NCI-H2227 treated with DMSO at 0.1 percent for 48 hours (cell line): ENCODE measurements at places on chromosomes 6 and 20.

DNA sequence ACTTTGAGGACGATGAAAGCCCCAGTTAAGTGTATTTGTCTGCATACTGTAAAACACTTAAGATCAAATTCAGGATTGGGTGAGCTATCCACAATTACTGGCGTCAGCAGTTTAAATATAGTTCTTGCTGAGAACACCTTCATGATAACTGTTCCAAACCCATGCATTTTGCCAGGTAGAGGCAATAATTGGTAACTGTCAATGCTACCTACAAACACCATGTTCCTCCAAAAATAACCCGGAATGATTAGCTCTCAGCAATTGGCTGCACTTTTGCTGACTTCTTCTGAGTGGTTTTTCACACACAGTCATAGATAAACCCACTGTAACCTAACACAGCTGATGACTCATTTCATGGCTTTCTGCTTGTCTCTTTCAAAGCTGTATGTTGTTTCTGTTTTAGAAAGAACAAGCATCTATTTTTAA, 1358.6 kb upstream of the GJE1 start:
- DNase-seq: no peak

DNA sequence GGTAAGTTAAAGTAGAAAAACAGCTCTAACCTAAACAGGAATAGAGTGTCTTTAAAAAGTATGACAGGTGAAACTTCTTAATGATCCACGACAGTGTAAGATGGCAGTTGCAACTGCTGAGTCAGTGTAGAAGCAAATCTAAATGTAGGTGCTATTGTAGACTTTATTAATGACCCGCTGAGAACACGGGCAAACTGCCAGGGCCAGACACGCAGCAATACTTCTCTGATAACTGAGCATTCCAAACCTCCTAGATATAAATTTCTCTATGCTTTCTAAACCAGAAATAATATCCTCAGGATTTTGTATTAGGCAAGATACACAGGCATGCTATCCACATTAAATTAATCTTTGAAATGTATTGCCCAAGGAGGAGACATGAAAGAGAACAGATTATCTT, 1076.4 kb downstream of the HACE1 start:
- DNase-seq: peak; percentile 17

- no peak for DNase-seq
Measured at GRCh38 chr6:149064660-149065015, 252.9 kb upstream of the TAB2 start.

- DNase-seq: no peak
Measured at GRCh38 chr20:16066571-16066970, 506.7 kb downstream of the KIF16B start.

DNA sequence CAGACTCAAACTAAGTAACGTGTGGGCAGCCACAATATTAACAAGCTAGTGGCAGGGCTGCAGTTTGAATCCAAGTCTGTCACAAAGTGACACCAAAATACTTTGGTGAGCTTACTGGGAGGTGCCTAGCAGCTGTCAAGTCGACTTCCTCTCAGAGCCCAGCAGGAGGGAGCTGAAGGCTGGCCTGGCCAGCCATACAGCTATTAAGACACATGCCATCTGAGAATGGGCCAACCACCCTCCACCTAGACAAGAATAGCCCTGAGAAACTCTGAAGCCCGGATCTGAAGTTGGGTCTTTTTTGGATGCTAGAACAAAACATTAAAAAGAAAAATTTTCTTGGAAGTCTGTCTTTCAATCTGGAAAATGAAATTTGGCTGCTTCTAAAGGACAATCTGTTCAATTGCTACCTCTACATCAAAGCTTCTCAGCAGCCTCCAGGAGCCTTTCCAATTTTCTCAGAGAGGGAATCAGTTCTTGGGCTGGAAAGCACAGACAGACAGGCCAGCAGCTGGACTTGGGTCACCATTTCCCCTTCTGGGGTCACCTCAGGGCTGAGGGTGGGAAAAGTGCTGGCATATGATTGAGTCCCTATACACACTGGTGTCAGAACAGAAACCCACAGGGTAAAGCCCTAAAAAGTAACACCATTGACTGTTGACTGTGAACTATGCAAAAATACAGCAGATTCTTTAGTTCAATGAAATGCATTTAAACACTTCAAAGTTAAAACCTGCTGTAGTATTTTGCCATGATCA, 42.9 kb downstream of the UQCC1 start:
- no peak for DNase-seq

GRCh38 chr6:18186033-18186432, 30.8 kb downstream of the KDM1B start:
- no peak for DNase-seq

GRCh38 chr6:118187568-118188164, 280.6 kb downstream of the SLC35F1 start:
- DNase-seq: no peak

DNA sequence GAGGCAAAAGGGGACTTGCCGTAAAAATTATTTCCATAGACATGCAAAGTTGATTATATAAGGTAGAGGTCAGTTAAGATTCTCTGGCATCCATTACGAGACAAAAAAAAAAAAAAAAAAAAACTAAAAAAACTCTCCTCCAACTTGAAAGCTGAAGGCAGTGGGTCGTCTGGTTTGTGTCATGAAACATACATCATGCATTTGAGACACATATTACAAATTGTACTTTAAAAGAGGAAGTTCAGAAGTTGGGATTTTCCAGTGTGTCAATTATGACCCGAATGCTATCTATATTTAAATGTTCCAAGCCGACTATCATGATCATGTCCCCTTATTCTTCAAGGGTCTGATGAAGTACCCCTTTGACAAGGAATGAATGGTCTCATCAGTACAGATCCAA, 125.1 kb downstream of the ZNF217 start:
- no peak for DNase-seq

- DNase-seq: no peak
Measured at GRCh38 chr6:53124131-53124800, 24.4 kb downstream of the GCM1 start.

- DNase-seq: no peak
Measured at GRCh38 chr6:12572896-12573827, 143.4 kb upstream of the PHACTR1 start.

- peak; percentile 92 for DNase-seq
Measured at GRCh38 chr6:121443971-121444541, 8.6 kb downstream of the GJA1 start.

DNA sequence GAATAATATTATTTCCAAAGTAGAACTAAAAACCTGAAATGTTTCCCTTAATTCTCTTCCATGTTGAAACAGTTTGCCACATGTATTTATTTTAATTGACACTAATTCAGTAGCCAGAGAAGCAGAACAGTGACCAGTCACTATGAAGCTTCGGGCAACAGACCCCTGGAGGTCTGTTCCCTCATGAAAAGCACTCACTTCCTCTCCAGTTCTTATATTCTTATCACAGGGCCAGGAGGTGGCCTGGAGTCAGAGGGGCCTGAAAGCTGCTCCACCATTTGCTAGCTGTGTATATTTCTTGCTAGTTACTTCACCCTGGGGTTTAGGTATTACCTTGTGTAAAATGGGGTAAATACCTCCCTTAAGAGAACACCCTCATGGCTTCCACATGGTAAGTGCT, 49.1 kb downstream of the MAP7 start:
- DNase-seq: no peak

- DNase-seq: no peak
Measured at GRCh38 chr6:167766986-167767714, 59.6 kb upstream of the AFDN start.

GRCh38 chr6:27838058-27838944, 73.9 kb downstream of the OR2B2 start:
- peak; percentile 95 for DNase-seq

DNA sequence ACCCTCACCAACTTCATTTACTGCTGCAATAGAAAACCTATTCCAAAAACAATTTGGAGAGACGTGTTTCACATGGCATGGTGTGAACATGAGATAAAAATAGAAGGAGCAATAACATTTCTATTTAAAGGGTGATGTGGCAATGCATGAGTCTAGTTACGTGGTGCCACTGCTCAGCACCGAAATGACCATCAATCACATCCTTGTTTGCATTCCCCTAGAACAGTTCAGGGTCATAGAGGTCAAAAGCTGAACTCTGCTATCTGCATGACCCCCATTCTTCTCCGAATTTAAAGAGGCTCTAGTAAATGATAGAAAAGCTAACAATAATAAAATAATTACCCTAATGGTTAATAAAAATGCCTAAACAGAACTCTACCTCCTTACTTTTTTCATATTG, 29.5 kb downstream of the ROS1 start:
- no peak for DNase-seq

GRCh38 chr6:39344821-39345280, 22.3 kb upstream of the KCNK16 start:
- no peak for DNase-seq

DNA sequence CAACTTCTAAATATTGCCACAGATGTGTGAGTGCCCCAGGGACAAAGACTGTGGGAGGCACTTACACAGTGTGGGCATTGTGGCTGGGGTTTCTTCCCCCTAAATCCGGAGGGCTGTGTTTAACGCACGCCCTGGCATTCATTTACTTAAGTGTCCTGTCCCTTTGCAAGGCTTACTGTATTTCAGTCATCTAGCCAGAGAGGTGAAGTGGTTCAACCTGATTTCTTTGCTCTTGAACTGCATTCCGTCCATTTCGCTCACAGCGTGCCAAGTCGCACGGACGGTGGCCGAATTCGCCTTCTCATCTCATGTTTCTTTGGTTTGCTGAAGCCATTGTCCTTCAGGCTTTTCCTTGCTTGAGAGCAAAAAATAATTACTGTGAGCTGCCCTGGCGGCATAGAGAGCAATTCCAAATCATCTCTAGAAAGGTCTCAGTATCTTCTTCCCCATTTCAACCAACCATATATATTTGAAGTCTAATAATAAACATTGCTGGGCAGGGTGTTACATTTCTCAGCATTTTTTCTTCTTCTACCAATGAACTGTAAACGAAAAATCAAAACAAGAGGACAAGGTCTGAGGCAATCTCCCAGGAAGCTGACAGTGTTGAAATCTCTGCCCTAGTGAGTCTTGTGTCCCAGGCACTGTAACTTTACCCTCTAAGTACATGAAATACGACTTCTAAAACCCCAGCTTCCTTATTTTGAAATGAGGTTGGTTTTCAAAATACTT, 16.9 kb downstream of the SYTL3 start:
- no peak for DNase-seq

DNA sequence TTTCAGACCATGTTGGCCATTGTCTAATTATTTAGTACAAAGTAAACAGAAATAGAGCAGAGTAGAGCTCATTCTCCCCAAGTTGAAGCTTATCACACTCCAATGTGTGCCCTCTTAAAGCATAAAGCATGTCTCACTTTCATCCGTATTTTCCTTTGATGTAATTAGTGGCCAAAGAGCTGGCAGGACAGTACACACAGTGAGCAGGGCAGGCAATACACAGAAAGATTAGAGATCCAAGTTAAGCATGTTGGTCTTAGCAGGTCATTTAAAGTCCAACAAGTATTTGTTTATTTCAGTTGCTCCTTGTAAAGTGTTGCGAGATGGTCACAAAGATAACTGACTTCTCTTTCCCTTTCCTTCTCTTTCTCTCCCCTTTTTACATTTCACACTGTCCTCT, 47.2 kb downstream of the RFX6 start:
- DNase-seq: no peak

DNA sequence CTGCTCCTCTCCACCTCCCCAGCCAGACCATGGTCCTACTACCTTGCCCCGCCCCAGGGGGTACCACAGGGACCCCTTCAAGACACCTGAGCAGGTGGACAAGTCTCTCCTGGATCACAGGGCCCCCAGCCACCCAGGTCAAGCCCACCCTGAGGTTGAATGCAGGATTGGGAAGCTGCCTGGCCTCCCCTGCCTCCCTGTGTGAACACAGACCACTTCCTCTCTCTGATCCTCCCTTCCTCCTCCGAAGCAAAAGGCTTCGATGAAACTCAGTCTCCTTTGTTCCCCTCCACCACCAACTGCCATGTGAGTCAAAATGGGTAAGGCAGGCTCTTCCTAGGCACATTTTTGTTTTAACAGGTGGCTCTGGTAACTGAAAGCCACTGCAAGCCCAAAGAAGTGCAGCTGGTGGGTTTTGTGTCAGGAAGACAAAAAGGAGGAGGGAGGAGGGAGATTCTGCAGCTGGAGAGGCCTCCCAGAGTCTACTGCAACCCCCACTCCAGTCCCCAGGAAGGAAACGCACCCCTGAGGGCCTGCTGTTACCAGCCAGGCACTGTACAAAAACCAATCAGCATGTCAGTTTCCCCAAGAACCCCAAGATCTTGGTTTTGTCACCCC, 5.4 kb downstream of the ADA start:
- no peak for DNase-seq

DNA sequence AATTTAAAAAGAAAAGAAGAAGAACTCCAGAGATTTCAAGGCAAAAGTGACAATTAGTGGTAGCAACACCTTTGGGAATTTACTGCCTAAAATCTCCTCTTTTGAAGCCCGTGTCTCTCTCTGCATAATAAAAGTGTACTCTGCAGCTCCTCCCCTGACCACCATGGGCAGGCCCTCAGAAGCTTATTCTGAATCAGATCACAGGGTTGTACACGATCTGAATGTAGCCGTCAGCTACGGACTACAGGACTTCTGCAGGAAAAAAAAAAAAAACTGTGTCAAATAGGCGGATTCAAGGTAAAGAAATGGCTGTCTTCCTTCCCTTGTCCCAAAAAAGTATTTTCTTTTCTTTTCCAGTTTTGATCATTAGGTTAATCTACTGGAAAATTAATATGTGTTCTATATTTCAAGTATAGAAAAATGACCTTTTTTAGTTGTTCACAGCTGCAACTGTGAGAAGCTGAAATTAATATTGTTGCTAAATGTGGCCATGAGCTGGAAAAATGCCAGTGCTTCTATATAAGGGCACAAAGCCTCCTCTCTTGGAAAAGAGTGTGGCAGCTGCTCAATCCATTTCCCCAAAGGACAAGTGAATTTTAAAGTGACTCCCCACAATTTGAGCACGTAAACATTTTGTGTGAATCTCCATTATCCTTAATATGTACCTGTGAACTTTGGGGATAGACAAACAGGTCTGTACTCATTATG, 397.4 kb downstream of the C6orf118 start:
- no peak for DNase-seq

GRCh38 chr6:63560801-63561287, 11.4 kb upstream of the LOC128125822 start:
- DNase-seq: no peak

DNA sequence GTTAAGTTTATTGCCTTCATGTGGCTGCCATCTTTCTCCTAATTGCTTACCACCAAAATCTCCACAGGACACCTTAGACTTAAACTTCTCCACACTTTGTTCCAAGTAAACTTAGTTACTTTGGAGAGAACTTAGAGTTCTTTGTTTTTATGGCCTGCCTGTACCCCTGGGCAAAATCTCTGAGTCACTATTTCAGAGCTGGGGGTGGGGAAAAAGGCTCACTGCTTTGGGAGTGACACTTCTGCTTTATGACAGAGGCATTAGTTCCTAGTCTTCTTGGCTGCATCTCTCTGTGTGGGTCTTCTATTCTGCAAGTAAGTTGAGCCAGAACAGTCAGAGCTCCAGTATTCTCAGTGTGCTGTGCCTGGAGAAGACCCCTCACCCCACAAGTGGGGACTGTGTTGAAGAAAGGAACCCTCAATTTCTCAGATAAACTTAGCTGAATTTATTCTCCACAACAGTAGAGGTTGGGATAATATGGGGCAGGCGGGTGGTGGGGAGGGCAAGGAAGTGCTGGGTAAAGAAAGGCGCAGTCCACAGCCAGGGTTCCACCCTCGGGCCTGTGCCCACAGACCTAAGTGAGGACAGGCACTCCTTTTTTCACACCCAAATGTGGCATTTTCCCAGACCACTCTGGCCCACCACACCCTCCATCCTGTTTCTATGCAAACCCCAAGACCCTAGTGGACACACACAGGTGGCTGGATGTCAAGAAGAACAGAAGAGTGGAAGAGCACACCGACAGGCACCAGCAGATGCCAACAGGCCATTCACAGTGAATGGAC, 636.6 kb upstream of the MAN1A1 start:
- DNase-seq: no peak

- DNase-seq: no peak
Measured at GRCh38 chr20:34997131-34997561, 41.5 kb downstream of the MYH7B start.
